Mucosa of gallbladder (tissue), 1 donor: ENCODE measurements at places on chromosomes 1 and 21. TPM values are rescaled to one million over a fixed set of nuclear protein-coding genes. Genes with fewer than 3 reads are reported as not detected.

The HAO2 gene
- total RNA-seq = 0.17 TPM

The CRNN gene
- total RNA-seq = not detected

The MAN1C1 gene
- 18.4 TPM for total RNA-seq

The SLC9C2 gene
- total RNA-seq = not detected

The FAM3B gene
- 43.1 TPM for total RNA-seq

The TOE1 gene
- 7.9 TPM for total RNA-seq

The OR2L2 gene
- 0.06 TPM for total RNA-seq

- DNase-seq = no peak
Measured at GRCh38 chr1:8456991-8457390, 139.1 kb downstream of the SLC45A1 start.

- DNase-seq = no peak
Measured at GRCh38 chr1:3432306-3432705, 22.2 kb upstream of the ARHGEF16 start.

DNA sequence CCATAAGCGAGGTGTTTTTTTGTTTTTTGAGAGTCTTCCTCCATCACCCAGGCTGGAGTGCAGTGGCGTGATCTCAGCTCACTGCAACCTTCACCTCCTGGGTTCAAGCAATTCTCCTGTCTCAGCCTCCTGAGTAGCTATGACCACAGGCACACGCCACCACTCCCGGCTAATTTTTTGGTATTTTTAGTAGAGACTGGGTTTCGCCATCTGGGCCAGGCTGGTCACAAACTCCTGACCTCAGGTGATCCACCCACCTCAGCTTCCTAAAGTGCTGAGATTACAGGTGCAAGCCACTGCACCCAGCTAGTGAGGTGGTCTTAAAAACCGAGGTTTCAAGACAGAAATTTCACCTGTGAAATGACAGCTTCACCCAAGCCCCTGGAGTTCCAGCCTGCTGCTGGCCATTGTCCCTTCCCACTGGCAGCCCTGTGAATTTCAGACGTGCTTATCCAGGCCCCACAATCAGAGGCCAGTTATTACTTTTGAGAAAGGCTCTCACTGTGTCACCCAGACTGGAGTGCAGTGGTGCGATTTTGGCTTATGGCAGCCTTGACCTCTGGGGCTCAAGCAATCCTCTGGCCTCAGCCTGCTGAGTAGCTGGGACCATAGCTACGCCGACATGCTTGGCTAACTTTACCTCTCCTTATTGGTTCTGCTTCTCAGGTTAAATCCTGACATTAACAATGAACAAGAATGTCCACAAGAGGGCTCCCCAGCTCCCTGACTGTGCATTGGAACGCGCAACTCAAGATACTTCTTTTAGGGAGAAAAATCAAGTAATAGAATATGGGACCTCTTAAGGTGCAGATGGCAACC, 19.4 kb downstream of the ENO1 start:
- peak; percentile 50 for DNase-seq

GRCh38 chr1:154474802-154475201, 27.2 kb upstream of the TDRD10 start:
- peak; percentile 86 for DNase-seq

DNA sequence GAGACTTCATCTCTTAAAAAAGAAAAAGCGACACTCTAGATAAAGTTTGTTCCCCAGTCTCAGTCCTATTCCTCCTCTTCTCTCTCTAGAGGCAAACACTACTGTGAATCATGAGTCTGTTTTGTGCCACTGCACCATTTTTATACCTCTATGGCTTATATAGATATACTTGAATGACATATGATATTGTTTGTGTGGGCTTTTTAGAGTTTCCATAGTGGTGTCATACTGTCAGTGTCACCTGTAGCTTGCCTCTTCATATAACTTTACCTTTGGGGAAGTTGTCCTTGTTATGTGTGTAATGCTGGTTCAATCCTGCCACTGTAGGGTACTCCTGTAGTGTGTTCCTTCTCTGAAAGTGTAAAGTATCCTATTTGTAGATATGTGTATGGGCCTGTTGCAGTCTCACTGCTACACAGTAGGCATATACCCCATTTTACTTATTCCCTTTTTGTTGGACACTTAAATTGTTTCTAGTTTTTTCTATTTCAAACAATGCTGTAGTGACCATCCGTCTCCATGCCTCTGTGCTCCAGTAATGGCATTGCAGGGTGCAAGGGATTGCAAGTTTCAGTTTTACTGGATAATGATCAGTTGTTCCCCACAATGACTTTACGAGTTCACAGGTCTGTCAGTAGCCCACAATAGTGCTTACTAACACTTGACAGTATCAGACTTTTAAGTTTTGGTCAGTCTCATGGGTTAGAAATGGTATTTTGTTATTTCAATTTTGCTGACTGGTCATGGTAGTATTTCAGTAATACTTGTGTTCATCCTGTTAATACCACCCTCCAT, 2.7 kb downstream of the PRMT2 start:
- DNase-seq = no peak

GRCh38 chr1:53697721-53698383, 41.1 kb downstream of the GLIS1 start:
- no peak for DNase-seq
